ENCODE measurements at places on chromosomes 2 and 18.

- DNase-seq: no peak
Measured at GRCh38 chr2:32947484-32948143, 861 bp downstream of the LTBP1 start.

- DNase-seq: no peak
Measured at GRCh38 chr18:66874812-66875474, 271.1 kb upstream of the CDH19 start.

GRCh38 chr2:239269916-239270315 is 130.9 kb downstream of the HDAC4 start:
- no peak for DNase-seq

DNA sequence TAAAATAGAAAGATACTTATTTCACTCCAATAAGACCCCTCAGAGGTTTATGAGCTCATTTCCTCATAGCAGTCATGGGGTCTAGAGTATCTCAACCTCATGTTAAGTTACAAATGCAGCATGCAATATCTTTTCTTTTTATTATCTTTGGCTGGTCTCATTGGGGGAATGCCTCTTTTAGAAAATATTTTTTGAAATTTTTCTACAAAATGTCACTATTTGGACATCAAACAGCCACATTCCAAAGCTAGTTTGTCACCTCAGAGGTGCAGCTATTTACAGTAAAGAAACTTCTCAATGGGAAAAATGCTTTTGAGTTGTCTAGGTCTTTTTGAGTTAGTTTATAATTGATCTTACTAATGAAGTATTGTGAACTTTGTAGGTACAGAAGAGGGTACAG is 370.7 kb upstream of the LRATD1 start:
- no peak for DNase-seq

DNA sequence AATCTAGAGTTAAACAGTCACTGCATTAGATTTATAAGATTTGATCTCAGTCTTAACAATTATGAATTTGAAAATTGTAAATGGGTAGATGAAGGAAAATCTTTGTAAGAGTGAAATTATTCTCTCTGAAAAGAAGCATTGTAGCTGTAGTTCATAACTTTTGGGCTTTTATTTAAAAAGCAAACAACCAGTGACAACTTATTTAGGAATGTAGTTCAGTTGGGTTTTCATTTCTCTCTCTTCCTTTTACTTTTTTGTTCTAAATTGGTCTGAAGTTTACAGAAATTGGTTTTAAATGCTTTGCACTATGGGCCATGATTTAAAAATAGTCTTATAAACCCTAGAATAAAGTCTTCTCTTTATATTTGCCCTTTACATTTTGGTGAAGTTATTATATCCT is 296.6 kb downstream of the GULP1 start:
- no peak for DNase-seq

- DNase-seq: no peak
Measured at GRCh38 chr2:241108271-241109209, 6.5 kb upstream of the MTERF4 start.

DNA sequence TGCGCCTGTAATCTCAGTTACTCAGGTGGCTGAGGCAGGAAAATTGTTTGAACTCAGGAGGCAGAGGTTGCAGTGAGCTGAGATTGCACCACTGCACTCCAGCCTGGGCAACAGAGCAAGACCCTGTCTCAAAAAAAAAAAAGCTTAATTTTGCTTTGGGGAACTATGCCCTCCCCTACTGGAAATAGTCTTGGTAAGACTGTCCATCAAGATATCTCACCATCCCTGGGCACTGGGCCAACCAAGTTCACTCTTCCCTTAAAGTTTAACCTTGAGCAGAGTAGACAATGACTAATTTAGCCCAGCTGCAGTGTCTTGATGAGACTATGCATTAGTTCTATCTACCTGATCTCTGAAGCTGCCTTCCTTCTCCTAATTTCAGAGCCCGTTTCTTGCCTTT is 44.7 kb downstream of the ASXL2 start:
- DNase-seq: no peak

DNA sequence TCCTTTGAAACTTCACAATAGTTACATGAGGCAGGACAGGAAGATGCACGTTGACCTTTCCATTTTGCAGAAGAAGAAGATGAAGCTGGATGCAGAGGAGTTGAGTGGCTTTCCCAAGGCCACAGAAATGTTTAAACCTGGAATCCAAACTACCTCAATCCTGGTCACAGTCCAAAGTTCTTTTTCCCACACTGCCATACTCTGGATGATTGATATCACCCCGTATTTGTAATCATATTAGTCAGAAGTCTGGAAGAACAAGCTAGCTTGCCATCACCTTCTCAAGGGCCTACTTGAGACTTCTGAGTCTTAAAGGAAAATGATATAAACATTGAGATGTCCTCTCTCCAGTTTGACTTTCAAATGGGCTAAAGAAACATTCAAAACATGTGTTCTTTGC is 190.1 kb downstream of the LNPK start:
- DNase-seq: no peak

DNA sequence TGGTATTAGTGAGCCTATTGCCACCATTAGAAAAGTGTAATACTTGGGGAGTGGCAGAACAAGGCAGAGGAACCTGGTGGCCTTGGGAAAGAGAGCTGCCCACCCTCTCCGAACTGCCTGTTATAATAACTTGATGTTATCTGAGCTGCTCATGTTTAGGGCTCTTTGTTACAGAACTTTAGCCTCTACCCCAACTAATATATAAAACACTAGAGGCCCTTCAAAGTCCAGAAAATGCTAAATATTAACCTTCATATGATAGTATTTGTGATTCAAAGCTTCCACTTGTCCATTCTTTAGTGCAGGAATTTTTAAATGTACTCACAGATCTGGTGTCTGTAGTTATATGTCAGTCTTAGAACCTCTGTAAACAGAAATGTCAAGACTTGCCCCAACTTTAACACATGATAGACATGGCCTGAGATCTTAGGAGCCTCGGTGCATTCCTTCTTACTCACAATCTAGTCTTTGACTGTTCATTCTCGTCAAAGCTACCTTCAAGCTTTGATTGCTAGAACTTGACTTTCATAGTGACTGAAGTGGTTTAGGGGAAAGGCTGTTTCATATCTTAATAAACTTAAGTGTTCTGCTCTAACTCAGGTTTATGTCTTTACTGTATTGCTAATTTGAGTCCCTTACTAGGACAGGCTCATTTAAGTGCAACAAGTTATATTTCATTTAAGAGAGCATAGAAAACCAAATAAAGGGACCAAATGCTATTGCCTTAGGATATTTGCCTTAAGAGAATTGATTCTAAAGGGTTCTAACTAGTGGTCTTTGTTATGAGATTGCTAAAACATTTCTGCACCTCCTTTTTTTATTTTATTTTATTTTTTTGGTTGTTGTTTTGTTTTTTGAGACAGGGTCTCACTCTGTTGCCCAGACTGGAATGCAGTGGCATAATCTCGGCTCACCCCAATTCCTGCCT is 41.6 kb downstream of the DDX1 start:
- no peak for DNase-seq

DNA sequence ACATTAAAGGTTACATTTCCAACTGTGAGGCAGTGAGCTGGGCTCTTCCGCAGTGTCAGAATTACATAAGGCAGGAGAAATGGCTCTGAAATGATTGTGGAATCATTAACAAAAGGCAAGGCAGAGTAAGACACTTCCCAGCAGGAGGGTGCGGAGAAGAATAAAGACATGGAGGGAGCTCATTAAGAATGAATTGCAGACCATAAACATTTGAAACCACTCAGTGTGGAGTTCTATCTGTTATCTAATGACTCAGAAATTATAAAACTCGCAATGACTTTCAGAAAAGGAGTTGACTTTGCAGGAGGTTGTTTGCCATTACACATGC is 77.0 kb downstream of the SMIM21 start:
- no peak for DNase-seq

DNA sequence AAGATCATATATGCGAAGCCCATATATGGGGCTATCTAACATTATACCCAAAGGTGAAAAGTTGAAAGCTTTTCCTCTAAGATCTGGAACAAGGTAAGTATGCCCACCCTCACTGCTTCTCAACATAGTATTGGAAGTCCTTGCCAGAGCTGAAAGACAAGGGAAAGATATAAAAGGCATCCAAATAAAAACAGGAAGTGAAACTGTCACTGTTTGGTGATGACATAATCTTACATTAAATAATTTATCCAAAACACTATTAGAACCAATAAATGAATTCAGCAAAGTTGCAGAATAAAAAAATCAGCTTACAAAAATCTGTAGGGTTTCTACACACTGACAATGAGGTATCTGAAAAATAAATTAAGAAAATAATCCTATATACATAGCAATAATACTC is 205.8 kb downstream of the INSIG2 start:
- no peak for DNase-seq

- DNase-seq: no peak
Measured at GRCh38 chr2:66405473-66405872, 29.5 kb upstream of the MEIS1 start.

- no peak for DNase-seq
Measured at GRCh38 chr2:10174173-10174572, 51.6 kb downstream of the RRM2 start.

DNA sequence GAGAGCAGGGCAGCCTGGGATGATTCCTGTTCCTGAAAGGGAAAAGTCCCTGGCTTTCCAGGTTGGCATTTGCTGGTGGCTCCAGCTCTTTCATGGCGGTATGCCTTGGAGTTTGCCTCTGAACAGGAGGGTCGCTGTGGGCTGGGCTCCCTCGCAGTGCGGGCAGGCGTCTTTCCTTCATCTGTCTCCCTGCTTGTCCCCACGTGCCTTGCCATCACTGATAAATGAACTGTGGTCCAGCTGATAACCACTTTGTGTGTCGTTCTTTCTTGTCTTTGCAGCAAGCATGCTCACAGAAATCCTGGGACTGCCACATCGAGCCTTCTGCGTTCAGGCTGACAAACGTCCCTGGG is 35.3 kb downstream of the SMIM21 start:
- DNase-seq: no peak

GRCh38 chr18:48488388-48488850 is 50.4 kb upstream of the CTIF start:
- DNase-seq: no peak

- DNase-seq: no peak
Measured at GRCh38 chr2:183925281-183925680, 673.0 kb upstream of the ZNF804A start.

DNA sequence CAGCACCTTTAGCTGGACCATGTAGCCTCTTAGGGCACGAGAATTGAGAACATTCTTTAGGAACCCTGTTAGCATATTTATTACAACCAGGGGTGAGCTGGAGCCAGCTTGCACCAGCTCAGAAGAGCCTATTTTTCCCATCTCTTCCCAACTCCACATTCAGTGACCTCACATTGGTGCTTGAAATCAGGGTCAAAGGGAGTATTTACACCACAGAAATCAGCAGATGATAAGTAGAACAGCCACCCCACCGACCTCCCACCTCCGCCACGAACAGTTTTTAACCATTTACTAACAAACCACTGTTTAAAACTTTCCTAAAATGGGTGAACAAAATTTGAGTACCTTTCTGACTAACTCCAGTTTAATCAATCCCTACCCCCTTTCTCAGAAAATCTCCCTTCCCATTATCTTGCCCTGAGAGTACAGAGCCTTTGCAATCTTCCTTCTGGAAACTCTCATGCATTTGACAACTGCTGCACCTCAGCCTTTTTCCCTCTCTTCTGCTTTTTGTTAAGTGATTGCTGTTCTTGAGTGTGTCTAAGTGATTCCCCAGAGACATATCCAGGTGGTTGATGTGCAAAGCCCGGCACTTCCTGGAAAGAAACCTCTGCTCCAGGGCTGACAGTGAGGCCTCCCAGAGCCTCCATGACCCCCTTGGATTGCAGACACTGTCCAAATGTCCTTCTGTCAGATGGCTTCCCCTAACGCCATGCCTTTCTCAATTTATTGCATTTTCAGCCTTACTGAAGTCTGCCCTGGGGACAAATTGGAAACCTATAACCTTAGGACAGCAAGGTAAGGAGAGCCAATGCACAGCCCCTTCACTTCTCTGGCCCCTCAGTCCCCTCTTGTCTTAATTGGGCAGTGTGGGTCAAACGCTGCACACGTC is 389.5 kb upstream of the TNP1 start:
- no peak for DNase-seq

- DNase-seq: no peak
Measured at GRCh38 chr2:144989579-144990270, 469.8 kb upstream of the ZEB2 start.

- no peak for DNase-seq
Measured at GRCh38 chr2:2706306-2706705, 375.2 kb upstream of the MYT1L start.

- no peak for DNase-seq
Measured at GRCh38 chr2:174691201-174691779, 73.0 kb downstream of the CHRNA1 start.

- DNase-seq: no peak
Measured at GRCh38 chr2:202032846-202033316, 774 bp upstream of the FZD7 start.

- no peak for DNase-seq
Measured at GRCh38 chr18:495017-495416, 5.5 kb downstream of the COLEC12 start.

DNA sequence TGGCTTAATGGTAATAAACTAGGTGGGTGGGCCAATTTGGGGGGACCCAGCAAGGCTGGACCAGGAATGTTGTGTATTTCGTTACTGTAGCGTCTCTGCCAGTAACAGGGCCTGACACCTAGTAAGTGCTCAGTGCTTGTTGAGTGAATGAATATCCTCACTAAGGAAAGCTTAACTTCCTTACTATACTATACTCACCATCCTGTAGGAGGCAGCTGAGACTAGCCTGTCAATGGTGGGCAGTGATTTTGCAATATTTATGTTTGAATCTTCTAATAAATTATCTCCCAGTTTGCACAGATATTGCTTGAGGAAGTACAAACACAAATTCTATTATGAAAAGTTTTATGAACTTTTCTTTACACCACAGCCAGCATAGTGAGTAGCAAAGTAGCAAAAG is 370.7 kb upstream of the SYT4 start:
- no peak for DNase-seq

DNA sequence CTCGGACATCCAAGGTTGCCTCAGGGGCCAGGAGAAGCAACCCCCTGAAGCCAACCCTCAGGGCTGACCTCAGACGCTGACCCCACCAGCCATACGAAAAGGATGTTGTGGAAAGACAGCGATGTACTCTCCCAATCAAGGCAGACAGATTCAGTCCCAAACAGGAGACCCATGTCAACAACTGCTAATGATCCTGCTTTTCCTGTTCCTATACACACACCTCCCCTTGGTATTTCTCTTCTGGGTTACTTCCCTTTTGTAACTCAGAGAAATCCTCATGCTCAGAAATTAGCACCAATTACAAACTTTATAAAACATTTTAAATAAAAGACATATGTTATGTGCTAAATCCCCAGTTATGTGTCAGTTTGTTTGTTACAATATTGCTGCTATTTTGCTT is 120.8 kb downstream of the PID1 start:
- no peak for DNase-seq

GRCh38 chr2:73089270-73090030 is 17.9 kb upstream of the SFXN5 start:
- no peak for DNase-seq

Data from cortex of kidney (tissue), 1 donor.